ENCODE measurements at places on chromosomes 7 and 10.

GRCh38 chr10:30821261-30821993, 191.9 kb upstream of the LYZL2 start:
- no peak for DNase-seq

DNA sequence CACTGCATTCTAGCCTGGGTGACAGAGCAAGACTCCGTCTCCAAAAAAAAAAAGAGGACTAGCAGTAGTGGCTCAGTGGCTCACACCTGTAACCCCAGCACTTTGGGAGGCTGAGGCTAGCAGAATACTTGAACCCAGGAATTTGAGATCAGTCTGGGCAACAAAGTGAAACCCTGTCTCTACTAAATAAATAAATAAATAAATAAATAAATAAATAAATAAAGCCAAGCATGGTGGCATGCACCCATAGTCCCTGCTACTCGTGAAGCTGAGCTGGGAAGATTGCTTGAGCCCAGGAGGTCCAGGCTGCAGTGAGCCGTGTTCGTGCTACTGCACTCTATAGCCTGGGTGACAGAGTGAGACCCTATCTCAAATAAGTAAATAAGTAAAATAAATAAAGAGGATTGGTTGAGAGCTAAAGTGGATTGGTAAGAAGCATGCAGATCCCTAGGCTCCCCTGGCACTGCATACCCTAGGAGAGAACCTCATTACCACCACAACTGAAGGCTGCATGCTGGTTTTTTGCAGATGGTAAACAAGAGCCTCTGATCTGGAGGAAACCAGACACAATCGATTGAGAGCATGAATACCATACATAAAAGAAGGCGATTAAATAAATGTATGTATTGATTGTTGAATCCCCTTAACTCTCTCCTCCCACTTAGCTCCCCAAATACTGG, 163.2 kb downstream of the REEP3 start:
- DNase-seq: no peak

- no peak for DNase-seq
Measured at GRCh38 chr10:49289480-49289879, 9.5 kb upstream of the C10orf71 start.

GRCh38 chr7:2757361-2757903, 69.4 kb downstream of the AMZ1 start:
- no peak for DNase-seq

DNA sequence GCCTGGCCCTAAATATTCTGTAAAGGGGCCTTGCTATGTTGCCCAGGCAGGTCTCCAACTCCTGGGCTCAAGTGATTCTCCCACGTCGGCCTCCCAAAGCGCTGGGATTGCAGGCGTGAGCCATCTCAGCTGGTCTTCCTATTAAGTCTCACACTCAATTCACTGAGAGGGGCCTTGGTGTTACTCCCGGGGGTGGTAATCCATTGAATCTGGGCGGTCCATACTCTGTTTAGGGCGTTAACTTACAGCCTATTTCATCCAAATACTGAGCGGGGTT, 665 bp upstream of the SRRT start:
- DNase-seq: no peak

- no peak for DNase-seq
Measured at GRCh38 chr7:5295039-5296014, 12.6 kb downstream of the SLC29A4 start.

- no peak for DNase-seq
Measured at GRCh38 chr7:30157204-30157603, 22.4 kb downstream of the MTURN start.

DNA sequence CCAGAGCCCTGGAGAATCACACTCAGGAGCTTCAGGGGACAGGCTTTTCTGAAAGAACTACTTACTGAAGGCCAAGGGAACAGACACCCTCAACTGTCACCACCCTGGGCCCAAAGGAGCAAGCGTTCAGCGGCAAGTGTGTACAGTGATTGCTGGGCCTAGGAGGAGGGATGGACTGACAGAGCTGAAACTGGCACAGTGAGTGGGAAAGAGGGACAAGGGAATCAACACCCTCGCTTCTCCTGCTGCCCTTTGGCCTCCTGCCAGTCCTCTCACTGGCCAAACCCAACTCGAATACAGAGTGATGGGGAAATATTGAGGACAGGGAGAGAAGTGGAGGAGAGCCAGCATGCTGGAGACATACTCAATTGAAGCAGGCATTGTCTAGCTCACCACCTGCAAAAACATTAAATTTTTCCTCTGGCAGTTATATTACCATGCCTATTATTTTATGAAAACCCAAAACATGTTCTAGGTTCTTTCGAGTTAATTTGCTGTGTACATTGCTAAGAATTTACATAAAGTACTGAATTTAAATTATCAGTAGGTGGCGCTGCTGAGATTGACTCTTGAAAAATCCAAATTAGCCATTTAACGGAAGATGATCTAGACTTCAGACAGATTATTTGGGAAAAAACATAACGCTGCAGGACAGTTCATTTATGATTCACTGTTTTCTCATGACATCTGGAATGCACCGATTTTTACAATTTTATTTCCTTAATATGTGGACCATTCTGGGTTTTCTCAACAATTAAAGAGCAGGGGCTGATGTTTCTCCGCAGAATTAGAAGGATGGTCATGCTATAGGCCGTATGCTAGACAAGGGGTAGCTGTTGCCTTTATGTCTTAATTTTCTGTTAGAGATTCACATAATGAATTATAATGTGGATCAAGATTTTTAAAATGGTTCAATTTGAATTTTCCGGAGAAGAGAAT, 14.7 kb upstream of the TMEM236 start:
- DNase-seq: no peak

- no peak for DNase-seq
Measured at GRCh38 chr10:112546474-112546873, 99.5 kb downstream of the VTI1A start.

DNA sequence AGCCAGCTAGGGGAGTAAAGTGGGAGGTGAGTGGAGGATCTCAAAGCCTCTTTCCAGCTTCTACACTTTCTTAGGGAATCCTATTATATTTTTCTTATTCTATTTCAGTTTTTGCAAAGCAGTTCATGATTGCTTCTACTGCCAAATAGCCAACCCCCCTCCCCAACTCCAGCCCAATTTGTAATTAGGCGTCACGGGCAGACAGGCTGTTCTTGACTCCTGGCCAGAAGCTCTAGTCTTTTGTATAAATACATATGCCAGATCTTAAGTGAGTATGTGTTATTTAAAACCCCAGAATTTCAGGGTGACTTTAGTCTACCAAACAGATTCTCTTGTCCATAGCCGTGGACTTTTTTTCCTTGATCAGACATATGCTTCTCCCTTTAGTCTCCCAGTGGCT, 255.2 kb downstream of the BUB3 start:
- no peak for DNase-seq

GRCh38 chr7:70647801-70648498, 484.0 kb upstream of the GALNT17 start:
- DNase-seq: no peak

GRCh38 chr10:88385601-88386203, 197.4 kb downstream of the RNLS start:
- DNase-seq: no peak

DNA sequence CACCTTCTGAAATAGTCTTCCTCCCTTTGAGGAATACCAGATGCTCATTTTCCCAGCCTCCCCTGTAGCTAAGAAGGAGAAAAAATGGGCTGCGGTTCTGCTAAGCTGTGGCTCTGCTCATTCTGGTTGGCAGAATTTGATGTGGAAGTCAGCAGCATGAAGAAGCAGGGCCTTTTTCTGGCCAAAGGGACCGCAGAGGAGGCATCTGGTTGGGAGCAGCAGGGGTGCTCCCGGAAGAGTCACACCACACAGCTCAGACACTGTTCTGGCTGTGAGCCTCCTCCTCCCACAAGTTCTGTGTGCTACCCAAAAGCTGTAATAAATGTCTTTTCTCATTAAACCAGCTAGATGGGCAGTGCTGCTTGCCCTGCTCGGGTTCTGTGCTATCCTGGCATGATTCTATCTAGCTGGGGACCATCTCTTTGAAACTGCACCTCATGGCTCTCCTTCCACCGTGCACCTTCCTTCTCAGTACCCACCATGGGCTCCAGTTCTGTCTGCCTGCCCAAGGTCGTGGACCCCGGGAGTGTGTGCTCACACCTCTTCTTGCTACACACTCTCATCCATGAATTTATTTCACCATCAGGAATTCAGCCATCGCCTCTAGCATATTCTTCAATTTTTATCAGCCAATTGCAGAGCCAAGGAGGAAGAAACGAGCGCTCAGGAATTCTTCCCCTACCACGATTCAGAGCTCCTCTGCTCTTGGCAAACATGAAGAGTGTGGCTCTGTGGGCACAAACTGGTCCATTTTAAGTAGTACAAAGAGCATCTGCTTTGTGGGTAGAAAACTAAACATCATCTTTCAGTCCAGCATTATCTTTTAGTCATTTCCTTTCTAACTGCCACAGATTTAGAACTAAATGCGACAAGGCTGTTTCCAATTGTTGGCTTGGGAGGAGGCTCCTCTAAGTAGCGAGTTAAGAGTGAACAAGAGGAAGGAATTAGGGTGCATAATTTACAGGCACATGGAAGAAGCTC, 76.9 kb downstream of the FAM171A1 start:
- DNase-seq: no peak
